ENCODE measurements at places on chromosomes 4 and X.

- peak; percentile 49 for DNase-seq
These were observed 15.0 kb upstream of the STS start for GRCh38 chrX:7132335-7133049.

DNA sequence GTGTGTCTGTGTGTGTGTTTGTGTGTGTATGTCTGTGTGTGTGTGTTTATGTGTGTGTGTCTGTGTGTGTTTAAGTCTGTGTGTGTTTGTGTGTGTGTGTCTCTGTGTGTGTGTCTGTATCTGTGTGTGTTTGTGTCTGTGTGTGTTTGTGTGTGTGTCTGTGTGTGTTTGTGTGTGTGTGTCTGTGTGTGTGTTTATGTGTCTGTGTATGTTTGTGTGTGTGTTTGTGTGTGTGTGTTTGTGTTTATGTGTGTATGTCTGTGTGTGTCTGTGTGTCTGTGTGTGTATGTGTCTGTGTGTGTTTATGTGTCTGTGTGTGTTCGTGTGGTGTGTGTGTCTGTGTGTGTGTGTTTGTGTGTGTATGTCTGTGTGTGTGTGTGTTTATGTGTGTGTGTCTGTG, 11.4 kb downstream of the IL9R start:
- no peak for DNase-seq

DNA sequence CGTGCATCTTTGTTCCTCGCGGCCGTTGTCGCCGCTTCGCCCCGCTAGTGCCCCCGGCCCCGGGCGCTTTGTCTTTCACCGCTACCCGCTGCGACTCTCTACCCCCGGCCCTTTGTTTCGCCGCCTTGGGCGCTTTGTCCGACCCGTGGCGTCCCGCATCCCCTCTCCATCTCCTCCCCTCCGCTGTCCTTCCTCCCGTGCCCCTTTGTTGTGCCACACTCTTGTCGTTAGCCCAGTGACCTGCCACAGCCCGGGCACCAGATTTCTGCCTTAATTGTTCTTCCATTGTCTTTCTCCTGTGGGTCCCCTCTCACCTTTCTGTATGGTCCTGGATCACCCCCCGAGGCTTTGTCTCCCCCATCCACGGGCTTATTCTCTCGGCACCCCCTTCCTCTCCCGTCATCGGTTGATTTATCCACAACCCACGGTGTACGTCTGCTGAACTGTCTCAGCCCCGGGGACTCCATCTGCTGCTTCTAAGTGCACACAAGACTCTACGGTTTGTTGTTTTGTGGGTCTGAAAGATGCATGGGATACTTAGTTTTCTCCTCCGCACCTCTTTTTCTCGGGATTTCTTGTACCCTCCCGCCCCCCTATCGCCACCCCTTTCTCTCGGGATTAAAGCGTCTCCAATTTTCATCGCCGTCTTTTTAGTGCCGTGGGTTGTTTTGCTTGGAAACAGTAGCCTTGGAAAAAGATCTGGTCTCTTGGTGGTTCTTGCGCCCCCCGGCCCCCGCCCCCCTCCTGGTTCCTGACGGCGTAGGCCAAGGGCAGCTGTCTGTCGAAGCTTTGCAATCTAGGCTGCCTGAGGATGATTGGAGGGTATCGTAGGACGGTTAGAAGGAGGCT, 783 bp downstream of the RBPJ start:
- DNase-seq, result peak; percentile 70

DNA sequence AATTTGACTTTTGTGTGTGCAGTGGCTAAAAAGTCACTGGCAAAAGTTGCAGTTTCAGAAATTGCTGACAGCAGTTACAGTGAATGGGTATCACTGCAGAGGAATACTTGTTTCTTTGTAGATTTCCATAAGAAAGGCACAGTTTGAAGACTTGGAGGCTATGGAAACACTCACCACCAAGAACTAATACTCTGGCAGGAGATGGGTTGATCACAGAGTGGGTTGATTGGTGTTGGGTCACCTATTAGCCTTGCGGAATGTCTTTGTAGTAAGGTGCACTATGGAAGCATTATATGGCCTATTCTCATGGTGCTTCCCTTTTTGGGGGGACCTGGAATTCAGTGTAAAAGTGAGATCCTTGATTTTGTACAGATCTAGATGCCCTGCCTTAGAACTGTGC, 502.8 kb downstream of the CFAP47 start:
- no peak for DNase-seq

- DNase-seq, result no peak
These were observed 9.6 kb downstream of the SGMS2 start for GRCh38 chr4:107834241-107834794.

- no peak for DNase-seq
These were observed 60.2 kb upstream of the CLDN34 start for GRCh38 chrX:9906919-9907318.

- DNase-seq, result no peak
These were observed 2127.3 kb downstream of the PCDH7 start for GRCh38 chr4:32847461-32847860.

GRCh38 chrX:11437642-11438379, 144.6 kb downstream of the AMELX start:
- DNase-seq, result peak; percentile 53

DNA sequence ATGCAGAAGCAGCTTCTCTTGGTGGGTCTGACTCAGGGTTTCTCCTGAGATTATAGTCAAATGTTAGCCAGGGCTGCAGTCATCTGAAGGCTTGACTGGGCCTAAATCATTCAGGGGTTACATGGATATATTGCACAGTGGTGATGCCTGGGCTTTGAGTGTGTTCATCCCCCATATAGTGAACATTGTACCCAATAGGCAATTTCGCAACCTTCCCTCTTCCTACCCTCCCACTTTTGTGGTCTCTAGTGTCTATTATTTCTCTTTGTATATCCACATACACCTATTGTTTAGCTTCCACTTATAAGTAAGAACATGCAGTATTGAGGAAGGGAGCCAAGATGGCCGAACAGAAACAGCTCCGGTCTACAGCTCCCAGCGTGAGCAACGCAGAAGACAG, 90.3 kb upstream of the CAMK2D start:
- DNase-seq, result no peak

DNA sequence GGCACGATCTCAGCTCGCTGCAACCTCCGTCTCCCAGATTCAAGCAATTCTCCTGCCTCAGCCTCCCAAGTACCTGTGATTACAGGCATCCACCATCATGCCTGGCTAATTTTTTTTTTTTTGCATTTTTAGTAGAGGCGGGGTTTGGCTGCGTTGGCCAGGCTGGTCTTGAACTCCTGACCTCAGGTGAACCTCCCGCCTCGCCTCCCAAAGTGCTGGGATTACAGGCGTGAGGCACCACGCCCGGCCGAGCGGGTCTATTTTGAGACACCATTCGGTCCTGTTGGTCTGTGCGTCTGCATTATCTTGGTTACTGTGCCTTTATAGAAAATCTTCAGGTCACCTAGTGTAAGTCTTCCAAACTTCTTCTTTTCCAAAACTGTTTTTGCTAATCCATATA, 21.7 kb upstream of the RGS12 start:
- DNase-seq, result no peak

- no peak for DNase-seq
These were observed 178.2 kb upstream of the HCCS start for GRCh38 chrX:10932842-10933440.
